ENCODE measurements at places on chromosomes 11 and 22. TPM values are rescaled to one million over a fixed set of nuclear protein-coding genes. Genes with fewer than 3 reads are reported as not detected.
A peak's percentile ranks its signal among the peaks of the same experiment; 100 is the strongest.

DNA sequence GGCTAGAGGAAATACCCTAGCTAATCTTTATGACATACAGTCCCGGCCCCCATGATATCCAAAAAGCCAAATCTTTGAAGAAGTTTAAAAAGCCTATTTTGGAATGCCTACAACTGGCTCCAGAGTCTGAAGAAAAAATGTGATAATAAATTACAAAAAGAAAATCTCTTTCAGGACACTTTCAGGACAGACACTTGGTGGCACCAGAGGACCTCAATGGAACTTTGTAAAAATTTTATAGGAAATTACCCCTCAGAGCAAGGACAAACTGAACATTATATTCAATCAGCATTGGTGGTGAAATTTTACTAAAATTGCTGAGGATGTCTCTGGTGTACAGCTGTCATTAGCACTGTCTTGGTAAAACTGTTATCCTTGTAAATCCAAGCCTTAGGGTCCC is 81.0 kb downstream of the CCDC73 start:
- no peak for DNase-seq

DNA sequence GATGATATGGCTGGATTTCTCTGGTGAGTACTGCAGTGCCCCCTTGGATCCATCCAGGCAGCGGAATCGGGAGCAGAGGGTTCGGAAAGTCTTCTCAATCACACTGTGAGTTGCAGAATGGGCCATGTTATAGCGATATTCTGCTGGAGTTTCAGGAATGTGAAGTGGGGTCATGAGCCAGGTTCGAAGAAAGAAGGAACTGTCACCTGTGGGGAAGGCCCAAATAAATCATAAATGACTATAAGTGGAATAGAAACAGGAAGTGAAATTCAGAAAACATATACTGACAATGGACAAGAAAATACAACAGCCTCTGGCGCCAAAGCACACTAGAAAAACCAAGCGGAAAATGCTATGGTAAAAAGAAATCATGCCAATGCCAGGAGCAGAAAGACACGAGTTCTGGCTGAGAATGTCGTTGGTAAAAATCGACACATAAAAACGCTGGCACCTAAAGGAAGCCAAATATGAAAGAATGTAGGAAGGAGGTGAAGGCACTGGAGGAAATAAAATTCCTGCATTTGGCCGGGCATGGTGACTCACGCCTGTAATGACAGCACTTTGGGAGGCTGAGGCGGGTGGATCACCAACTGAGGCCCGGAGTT is 10.0 kb upstream of the AMBRA1 start:
- no peak for DNase-seq

GRCh38 chr11:110345743-110346142 is 49.3 kb upstream of the RDX start:
- DNase-seq, result no peak

DNA sequence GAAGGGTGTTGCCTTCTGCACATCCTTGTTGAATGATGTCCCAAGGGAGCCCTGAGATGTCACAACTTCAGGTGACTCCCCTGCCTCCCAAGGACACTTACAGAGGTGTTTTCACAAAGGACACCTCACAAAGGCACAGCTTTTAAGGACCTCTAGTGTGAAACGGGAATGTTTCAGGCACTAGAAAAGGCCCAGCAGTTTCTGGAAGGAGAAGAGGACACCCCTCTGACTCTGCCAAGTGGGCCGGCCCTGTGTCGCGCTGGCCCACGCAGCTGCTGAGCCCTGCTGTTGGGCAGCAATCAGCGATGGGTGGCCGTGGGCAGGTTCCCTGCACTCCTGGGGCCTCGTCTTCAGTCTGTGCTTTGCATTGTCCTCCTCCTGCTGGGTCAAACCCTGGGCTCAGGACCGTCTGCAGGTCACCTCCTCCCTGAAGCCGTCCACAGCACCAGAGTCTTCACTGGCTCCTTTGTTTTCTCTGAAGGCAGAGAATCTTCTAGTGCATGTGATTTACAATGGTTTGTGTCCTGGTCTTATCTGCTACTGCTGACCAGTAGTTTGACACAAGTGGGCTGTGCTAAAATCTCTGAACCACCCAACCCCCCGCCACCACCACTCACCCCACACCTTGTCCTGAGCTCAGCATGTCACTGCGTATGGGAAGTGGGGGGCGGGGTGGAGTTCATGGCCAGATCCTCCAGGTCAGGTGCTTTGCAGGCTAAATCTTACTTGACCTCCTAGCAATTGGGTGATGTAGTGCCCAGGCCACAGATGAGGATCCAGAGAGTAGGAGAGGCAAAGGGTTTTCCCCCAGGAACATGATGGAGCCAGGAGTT is 3.2 kb downstream of the LINC01488 start:
- DNase-seq, result no peak

DNA sequence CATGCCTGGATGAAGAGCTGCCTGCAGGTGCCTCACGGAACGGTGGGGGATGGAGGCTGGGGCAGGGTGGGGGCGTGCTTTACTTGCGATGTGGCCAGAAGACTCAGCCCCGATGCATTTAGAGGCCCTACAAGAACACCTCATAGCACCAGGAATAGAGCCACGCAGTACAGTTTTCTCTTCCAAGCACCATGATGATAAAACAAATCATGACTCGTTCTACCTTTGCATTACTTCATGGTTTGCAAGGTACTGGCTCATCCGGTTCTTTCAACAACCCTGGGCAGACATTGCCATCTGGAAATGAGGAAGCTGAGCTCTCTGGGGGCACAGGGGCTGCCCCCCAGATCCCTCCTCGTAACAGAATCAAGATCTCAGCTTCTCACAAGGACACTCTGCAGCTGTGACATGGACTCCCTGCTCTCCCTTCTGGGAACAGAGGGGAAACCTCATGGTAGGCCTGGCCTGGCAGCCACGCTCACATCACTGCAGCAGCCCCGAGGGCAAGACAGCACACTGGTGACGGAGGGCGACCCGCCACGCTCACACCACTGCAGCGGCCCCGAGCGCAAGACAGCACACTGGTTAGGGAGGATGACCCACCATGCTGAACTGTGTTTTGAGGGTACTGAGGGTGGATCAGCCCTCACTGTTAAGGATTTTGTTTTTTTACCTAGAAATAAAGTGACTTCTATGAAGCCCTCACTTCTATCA is 46.9 kb downstream of the PHF21B start:
- DNase-seq, result no peak

- no peak for DNase-seq
Measured at GRCh38 chr11:66723693-66724092, 5.3 kb downstream of the SPTBN2 start.

GRCh38 chr11:24683583-24683982 is 186.7 kb downstream of the LUZP2 start:
- DNase-seq, result no peak

DNA sequence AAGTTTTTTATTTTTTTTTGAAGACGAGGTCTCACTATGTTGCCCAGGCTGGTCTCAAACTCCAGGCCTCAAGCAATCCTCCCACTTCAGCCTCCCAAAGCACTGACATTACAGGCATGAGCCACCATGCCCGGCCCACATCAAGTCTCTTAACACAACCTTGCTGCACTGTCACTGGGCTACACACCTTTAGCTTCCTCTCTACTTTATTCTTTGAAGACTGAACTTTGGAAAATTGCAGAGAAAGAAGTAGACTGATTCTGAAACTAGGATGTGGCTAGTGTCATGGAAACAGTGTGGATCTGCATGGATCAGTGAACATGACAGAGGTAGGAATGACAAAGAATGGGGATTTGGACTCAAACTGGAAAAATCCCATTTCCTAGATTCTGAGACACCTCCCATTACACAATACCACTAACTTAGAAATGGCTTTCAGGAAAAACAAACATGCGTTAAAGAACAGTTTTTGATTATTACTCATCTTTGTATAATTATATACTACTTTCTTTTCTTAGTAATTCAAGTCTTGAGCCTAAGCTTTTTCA is 99.6 kb upstream of the SPON1 start:
- no peak for DNase-seq

DNA sequence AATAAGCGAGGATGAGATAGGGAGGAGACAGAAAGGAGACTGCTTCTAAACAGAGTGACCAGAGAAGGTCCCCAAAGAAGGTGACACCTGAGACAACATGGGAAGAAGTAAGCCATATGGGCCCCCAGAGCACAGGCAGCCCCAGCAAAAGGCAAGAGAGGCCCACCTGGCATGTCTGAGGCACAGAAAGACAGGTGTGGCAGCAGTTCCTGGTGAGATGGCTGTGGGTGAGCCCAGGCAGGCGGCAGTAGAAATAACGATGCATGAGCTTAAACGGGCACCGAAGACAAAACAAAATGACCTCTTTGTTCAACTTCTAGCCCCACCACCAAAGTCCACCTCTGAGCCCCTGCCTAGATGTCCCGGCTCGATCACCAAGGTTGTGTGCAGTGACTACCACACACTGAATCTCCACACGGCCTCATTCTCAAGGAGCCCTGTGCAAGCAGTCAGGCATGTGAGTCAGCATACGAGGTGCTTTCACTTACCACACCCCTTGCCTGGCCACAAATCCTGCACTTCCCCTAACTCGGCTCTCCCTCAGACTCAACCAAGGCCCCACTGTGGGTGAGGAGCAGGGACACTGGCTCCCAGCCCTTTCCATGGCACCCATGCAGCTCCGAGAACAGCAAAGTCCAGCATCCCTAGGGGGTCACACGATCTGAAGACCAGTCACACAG is 77.6 kb downstream of the PACSIN2 start:
- peak; percentile 80 for DNase-seq

DNA sequence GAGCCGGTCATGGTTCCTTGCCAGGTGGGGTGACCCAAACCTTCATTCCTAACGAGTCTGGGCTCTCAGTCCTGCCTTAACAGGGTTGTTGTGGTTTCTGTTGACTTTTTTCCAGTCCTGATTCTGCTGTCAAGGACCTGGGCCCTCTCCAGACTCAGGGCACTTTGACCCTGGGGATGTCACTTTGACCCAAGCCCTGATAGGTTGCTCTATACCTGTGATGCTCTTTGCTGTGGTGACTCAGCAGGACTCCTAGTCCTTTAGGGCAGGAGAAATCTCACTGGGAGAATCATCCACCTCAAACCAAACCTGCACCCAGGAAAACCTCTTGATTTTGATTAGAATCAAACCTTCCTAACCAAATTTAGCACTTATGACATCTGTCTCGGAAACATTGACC is 20.5 kb upstream of the MPPED1 start:
- DNase-seq, result no peak

Gene MEI1
- total RNA-seq, result 1.9 TPM

Gene MIOX
- not detected for total RNA-seq

Gene CHRM1
- total RNA-seq, result 0.98 TPM

Gene APOL3
- total RNA-seq, result 10.7 TPM

Gene ATM
- total RNA-seq, result 33.3 TPM

Data from left colon (tissue), 2 donors.